AG10803 (cell line): ENCODE measurements at places on chromosomes 1 and 21.
A peak's percentile ranks its signal among the peaks of the same experiment; 100 is the strongest.

DNA sequence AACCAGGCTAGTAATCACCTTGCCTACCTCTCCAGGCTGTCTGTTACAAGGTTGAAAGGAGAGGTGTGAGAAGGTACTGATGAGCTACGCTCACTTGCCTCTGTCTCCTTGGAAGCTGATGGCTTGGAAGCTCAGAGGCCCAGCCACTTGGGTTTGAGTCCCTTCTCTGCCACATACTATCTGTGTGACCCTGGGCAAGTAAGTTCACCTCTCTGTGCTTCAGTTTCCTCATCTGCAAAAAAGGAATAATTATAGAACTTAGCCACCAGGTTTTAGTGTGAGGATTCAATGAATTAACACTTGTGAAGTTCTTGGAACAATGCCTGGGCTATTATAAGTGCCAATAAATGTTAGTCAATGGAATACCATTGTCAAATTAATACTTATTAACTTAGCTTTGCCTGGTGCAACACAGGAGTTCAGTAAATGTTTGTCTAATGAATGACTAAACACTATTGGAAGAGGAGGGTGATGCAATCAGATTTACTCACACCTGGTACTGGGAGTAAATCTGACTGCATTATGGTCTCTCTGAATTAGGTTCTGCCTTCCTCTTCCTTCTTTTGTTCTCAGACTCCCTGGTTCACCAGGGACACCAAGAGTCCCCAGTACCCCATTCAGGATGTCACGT lies 55.5 kb downstream of the TRABD2B start:
- DNase-seq = peak; percentile 11

DNA sequence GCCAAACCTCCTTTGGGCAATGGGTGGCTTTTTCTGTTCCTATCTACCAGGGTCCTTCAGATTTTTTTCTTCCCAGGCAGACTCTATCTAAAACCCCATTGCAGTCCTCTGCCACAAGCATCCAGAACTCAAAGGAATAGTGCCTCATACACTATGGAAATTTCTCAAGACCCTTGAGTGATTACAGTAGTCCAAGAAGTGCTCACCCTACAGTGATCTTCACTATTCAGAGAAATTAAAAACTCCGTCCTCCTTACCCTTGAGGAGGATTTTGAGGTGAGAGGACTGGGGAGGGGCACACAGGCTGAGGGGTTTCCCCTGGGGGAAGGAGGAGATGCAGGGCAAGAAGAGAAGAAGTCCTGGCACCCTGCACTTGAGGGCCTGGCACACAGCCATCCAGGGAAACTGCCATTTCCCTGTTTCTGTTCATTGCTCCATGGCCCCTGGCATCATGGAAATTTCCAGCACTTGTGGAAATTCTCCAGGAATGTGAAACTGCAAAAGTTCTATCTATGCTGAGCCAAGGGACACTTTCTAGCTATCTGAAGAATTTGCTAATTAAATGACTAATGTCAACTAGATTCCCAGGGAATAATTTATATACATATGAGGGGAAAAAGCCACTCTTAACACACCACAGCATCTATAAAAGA lies 102.5 kb upstream of the ATP1B1 start:
- DNase-seq = peak; percentile 43

- DNase-seq = peak; percentile 67
These were observed 88.3 kb upstream of the TNFSF4 start for GRCh38 chr1:173295391-173295790.

- no peak for DNase-seq
These were observed 106.0 kb downstream of the TMEM53 start for GRCh38 chr1:44568128-44568900.

DNA sequence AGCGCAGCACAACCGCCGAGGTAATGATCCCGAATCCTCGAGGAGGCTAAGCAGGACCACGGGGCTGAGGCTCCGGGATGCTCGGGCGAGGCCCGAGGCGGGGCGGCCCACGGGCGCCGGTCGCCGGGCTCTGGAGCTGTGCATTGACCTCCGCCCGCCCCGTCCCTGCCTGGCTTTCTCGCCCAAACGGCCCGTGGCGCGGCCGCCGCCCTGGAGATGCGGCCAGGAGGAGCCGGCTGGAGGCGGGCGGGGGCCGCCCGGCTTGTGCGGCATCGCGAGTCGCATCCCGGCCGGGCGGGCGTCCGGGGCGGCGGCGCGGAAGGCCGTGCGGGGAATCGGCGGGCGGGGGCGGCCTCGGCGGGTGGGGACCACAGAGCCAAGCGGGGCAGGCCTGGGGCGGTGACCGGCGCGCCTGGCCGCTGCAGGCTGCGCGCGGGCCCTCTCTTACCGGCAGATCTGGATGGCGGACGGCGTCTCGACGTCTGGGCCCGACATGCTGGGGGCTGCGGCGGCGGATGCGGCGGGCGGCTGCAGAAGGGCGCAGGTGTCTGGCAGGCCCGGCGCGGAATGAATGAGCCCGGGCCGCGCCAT lies 663 bp downstream of the ACOT7 start:
- no peak for DNase-seq
